T follicular helper cell (primary cell): ENCODE measurements at places on chromosomes 7 and 10.

- DNase-seq, result no peak
Measured at GRCh38 chr7:10863476-10863875, 110.2 kb upstream of the PHF14 start.

- DNase-seq, result no peak
Measured at GRCh38 chr10:129029851-129030602, 437.0 kb upstream of the MGMT start.

- DNase-seq, result no peak
Measured at GRCh38 chr7:108985037-108985436, 415.4 kb downstream of the DNAJB9 start.

DNA sequence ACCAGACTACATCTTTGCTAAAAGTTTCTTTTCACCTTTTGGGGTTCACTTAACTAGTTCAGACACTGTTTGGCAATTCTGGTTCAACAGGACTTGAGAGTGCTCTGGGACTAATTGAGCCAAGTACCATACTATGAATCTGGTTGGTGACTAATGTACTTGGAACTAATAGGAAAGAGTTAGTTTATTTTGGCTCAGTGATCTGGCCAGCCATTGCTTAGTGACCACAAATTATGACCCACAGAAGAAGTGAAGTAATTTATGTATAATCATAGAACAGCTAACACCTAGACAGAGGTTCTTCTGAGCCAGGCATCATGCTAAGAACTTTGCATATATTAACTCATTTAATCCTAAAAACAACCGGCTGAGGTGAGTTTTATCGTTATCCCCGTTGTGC is 126.5 kb upstream of the JCAD start:
- DNase-seq, result no peak

DNA sequence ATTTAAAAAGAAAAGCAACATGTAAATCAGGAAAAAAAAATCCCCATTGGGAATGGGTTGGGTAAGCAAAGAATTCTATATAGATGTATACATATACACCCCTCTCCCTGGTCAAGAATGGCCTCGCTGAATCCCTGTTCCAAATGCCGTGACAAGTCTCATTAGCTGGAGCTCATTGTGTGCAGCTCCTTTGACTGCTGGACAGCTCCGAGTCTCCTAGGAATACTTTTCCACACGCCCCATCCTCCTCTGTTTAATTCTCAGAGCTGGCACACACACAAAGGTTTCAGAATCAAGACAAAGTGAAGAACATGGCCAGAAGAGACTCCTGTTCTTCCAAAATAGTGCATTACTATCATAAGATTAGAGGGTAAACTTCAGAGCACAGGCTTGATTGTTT is 130.9 kb upstream of the MKLN1 start:
- DNase-seq, result no peak

- no peak for DNase-seq
Measured at GRCh38 chr10:92916433-92916832, 68.1 kb downstream of the EXOC6 start.

DNA sequence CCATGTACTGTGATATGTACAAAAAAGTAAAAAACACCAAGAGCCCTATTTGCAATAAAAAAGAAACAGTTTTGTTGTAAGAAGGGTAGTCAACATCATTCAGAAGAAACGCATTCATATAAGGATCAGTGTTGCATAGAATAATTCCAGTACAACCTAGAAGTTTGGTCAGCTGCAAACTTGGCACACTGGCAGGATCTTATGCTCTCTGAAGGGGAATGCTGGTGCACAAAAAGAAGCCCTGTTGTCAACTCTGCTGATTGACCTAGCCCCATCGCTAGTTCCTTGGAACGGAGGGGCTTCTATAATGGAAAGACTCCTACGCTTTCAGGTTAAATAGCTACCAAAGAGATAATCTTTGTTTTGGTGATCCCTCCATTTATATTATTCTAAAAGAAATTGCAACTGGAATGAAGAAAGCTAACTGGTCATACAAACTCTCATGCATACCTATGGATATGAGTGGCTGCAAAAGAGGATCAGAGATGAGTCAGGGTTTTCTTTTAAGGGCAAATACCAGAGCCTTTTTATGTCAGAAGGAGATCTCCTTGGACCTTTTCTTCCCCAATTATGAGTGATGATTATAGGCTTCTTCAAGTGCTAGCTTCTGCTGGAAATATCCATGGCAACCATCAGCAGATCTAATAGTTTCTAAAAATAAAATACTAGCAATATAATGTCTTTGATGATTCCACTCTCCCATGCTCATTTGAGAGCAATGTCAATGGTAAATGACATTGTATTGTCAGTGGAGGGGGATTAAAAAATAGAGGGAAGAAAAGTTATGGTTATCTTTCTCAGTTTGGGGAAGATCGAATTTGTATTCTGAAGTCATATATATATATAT is 312.4 kb upstream of the CACNA2D1 start:
- DNase-seq, result no peak

- DNase-seq, result no peak
Measured at GRCh38 chr10:34768261-34768971, 46.7 kb downstream of the PARD3 start.

DNA sequence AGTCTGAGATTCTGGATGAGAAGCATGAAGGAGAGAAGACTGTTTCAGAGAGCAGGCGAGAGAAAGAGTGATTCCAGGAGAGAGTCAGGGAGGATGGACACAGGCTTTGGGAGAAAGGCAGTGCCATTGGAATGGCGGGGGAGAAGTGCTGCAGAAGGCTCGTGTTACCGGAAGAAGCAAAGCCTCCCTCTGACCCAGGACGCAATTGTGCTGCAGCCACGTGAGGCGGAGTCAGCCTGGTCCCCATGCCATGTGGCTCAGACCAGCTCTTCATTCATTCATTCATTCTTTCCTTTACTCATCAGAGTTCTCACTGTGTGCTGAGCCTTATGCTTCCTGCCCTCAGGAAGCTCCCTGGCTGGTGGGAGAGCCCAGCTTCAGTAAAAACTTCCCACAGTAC is 49.2 kb upstream of the COL13A1 start:
- no peak for DNase-seq

DNA sequence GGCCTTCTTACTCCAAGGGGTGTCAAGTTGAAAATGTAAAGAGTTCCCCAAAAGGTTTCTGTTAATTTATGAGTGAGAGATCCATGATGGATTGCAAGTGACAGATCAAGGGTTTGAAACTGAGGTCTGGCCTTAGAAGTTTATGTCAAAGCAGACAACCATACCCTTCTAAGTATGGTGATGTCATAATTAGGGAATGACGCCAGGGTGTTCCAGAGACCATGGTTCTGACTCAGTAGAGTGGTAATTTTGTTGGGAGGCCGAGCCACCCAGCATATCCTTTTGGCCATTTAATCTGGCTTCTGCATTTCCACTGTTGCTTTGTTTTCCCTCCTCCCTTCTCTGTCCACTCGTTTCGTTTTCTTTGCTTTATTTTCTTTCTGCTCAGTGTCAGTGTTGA is 2.7 kb downstream of the TRUB1 start:
- no peak for DNase-seq

GRCh38 chr7:143512488-143513340 is 35.0 kb downstream of the TAS2R41 start:
- no peak for DNase-seq

GRCh38 chr7:40726559-40726958 is 591.8 kb downstream of the SUGCT start:
- DNase-seq, result no peak

DNA sequence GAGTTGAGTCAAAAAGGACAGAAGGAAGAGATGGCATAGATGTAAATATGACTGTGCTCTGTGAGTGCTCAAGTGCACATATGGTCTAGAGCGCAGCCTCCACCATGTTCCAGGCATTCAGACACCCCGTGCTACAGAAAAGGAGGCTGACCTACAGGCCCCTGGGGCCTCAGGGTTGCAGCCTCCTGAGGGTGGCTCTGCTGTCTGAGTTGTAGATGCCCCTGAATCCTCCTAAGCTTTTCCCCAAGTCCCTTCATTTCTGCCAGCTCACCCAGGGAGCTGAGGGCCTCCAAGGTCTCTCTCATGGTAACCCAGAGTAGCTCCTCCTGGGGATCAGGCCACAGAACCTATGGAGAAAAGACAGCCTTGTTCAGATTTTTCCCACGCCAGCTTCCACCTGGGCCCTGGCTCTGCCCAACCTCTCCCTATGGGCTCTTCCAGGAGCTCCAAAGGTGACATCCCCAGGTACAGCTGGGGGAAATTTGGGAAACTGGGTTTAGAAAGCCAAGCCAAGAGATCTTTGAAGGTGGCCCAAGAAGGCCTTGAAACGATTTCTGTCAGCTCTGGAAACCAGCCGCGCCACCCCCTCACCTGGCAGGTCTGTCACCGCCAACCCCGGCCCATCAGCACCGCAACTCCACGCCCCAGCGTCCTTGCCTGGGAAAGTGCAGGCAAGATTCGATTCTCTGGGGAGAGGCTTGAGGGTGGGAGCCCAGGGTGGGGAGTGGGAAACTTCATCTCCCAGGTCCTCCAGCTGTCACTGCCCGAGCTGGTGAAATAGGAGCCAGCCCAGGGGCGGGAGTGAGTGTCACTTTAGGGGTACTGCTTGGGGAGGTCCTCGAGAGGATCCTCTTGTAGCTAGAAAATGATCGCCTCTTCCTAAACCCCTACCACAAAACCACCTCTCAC is 2.4 kb downstream of the ZNF467 start:
- DNase-seq, result no peak

GRCh38 chr10:6402349-6402709 is 177.7 kb downstream of the PRKCQ start:
- DNase-seq, result no peak

- no peak for DNase-seq
Measured at GRCh38 chr10:131429942-131430341, 118.4 kb upstream of the TCERG1L start.

DNA sequence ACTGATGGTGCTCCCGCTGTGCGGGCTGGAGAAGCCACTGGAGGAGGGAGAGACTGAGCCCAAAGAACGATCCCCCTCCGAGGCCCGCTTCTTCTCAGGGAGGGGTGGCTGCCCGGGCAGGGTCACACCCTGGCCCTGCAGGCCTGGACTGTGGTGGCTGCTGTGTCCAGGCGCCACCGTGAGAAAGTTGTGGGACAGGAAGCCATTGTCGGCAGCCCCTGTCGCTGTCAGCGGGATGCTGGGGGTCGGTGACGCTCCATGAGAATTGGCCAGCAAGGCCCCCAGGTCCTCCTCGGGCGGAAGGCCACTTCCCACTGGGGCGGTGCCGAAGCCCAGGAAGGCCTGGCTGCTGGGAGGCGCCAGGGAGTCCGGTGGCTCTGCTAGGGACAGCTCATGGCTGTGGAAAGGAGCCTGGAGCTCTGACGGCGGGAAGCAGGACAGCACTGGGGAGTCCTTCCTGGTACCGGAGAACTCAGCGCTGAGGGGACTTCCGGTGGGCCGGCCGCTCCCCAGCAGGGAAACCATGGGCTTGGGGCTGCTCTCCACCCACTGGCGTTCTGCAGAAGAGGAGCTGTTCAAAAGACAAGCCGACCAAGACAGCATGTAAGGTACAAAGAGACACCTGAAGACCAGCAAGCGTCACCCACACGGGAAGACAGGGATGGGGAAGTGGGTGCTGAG is 278.8 kb downstream of the TNS3 start:
- no peak for DNase-seq
